ENCODE measurements at places on chromosomes 7 and 10. TPM values are rescaled to one million over a fixed set of nuclear protein-coding genes. Genes with fewer than 3 reads are reported as not detected.

SFTPA2 gene
- total RNA-seq: not detected

ANKRD2 gene
- not detected for total RNA-seq

- DNase-seq: no peak
These were observed 24.6 kb upstream of the WNT2 start for GRCh38 chr7:117347480-117347879.

GRCh38 chr10:89679986-89680385, 21.4 kb upstream of the KIF20B start:
- DNase-seq: no peak

DNA sequence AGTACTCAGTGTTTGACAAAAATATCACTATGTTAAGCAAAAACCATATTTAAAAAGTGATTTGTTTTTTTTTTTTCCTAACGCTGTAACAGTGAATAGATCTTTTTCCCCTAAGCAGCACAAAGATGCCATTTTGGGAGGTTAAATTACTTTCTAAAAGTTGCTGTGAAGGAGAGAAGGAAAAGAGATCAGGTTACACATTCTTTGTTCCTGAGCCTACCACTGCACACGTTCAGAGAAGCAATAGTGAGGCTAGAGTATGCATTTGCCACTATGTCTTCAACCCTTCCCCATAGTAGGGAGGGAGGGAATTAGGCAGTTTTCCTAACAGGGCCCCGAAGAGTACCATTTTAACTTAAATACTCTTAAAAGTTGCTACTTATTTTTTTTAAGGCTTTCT, 38.9 kb downstream of the BMPR1A start:
- DNase-seq: no peak

GRCh38 chr10:2825841-2826240, 241.5 kb upstream of the PFKP start:
- DNase-seq: no peak

Data from OCI-LY7 (cell line).